ENCODE measurements at places on chromosomes 3 and 15. TPM values are rescaled to one million over a fixed set of nuclear protein-coding genes. Genes with fewer than 3 reads are reported as not detected.

NR2F2 gene
- total RNA-seq, result 4.5 TPM

AHSG gene
- total RNA-seq, result not detected

KLHL40 gene
- not detected for total RNA-seq

IFT57 gene
- 65.6 TPM for total RNA-seq

SCAMP5 gene
- total RNA-seq, result 1.6 TPM

ATP2B2 gene
- not detected for total RNA-seq

ZNF774 gene
- total RNA-seq, result 1.1 TPM

GOLGA6D gene
- total RNA-seq, result not detected

EIF4E3 gene
- total RNA-seq, result 1.1 TPM

PTPRG gene
- 42.1 TPM for total RNA-seq

LRRC2 gene
- 6.0 TPM for total RNA-seq

SKOR1 gene
- total RNA-seq, result 0.09 TPM

RAP2B gene
- 17.7 TPM for total RNA-seq

SPRED1 gene
- 30.7 TPM for total RNA-seq

SEMA7A gene
- total RNA-seq, result 3.8 TPM

RASGRF1 gene
- under 0.01 TPM for total RNA-seq

PLA2G4B gene
- 0.71 TPM for total RNA-seq

CIDEC gene
- total RNA-seq, result 0.14 TPM

GOLGA8H gene
- 0.14 TPM for total RNA-seq

ANKRD34C gene
- total RNA-seq, result not detected

THBS1 gene
- 1,557 TPM for total RNA-seq

GNB4 gene
- total RNA-seq, result 51.2 TPM

ENTPD3 gene
- total RNA-seq, result 0.14 TPM

IQCH gene
- 3.3 TPM for total RNA-seq

RGMA gene
- total RNA-seq, result 0.46 TPM

HDC gene
- total RNA-seq, result not detected

Data from smooth muscle cell of bladder (primary cell).